ENCODE measurements at places on chromosomes 1 and 21.

GRCh38 chr1:106608841-106609240 is 447.6 kb upstream of the PRMT6 start:
- DNase-seq, result no peak

DNA sequence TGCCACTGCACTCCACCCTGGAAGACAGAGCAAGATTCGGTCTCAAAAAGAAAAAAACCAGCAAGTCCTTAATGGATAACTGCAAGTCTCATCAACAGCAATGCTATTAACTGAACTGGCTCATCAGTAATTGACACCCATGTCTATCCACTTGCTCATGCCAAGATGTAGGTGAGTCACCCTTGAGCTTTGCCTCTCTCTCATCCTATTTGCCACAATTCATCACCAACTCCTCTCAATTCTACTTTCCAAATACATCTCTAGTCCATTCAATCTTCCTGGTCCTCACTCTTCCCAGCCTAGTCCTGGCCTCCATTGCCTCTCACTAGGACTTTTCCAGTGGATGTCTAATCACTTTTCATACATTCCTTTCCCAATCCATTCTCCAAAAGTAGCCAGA is 103.7 kb upstream of the PRMT6 start:
- no peak for DNase-seq

DNA sequence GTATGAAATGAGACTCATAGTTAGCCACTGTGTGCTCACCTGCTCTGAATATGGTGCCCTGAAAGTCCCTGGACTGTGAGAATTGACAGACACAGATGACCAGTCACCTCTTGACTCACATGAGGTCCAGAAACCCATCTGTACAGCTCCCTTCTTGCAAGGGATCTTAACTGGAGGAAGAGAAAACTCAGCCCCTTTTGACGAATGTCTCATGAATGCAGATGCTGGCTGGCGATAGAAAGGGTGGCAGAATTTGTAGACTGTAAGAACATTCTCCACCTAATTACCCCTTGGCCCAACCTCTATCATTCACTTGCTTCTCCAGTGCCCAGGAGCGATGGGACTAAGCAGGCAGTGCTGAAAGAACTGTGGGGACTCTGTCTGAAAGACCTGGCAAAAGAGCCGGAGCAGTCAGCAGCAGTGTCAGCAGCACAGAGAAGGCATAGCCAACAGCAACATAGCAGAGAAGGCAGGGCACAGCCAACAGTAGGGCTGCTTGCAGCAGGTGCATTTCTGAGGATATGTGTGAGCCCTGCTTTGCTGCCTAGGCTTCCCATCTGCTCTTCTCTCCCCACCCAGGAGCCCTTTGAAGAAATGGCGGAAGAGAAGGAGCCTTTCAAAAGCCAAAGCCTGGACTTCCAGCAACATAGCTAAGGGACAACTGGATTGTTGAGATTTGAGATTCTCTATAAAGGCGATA is 25.8 kb upstream of the IFNGR2 start:
- DNase-seq, result no peak

- DNase-seq, result peak; percentile 33
These were observed 86.4 kb upstream of the LYST start for GRCh38 chr1:235952950-235953615.

- no peak for DNase-seq
These were observed 112.9 kb downstream of the TLR5 start for GRCh38 chr1:223029985-223030769.

GRCh38 chr21:45385549-45386050 is 19.4 kb upstream of the COL18A1 start:
- DNase-seq, result no peak

GRCh38 chr1:160651433-160652064 is 4.7 kb upstream of the SLAMF1 start:
- no peak for DNase-seq

DNA sequence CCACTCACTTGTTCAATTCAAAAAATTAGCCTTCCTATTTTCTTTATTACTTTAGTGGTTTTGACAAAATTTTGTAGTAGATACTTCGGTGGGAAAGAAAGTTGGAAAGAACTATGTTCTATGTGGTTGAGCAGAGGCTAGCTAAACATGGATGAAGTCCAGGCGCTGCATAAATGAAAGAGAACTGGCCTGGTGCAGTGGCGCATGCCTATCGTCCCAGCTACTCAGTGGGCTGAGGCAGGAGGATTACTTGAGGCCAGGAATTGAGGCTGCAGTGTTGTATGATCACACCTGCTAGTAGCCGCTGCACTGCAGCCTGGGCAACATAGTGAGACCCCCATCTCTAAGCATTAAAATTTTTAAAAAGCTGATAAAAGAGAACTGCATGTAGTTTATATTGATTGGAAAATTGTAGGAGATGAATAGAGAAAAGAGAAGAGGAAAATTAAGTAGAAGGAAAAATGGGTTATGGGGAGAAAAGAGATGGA is 21.0 kb downstream of the IFNAR1 start:
- DNase-seq, result no peak

DNA sequence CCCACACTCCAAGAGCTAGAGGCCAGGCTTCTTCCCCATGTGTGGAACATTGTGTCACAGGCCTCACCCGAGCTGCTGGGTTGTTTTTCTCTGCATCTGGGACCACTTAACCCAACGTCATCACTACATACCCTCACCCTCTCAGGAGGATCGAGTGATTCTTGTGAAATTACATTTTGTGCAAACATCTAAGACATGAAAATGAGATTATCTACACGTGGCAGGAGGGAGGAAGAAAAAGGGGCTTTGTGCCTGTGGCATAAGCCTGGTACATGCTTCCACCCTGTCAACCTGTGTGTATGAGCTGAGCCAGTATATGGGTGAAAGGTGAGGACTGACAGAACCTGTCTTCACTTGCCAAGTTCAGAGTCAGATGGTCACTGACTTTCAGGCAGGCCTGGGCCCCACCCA is 1.6 kb downstream of the CPT2 start:
- peak; percentile 17 for DNase-seq

GRCh38 chr1:230906226-230906625 is 37.9 kb upstream of the C1orf198 start:
- no peak for DNase-seq

DNA sequence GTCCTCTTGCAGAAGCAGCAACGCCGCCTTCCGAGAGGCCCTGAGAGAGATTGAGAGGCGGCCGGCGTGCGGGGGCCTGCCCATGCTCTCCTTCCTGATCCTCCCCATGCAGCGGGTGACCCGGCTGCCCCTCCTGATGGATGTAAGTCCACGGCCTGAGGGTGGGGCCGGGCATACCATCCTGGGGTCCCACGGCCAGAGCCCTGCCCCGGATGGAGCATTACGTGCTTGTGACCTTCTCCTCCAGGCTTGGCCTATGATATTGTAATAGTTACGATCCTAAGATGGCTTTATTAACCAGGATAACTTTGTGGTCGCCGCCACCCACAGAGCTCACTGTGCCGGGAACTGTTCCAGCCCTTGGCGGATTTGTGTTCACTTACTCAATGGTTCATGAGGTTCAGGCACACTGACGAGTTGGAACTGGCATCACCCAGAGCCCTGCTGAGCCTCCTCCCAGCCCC is 18.9 kb downstream of the ARHGEF16 start:
- DNase-seq, result no peak
